ENCODE measurements at places on chromosomes 1 and 21.

DNA sequence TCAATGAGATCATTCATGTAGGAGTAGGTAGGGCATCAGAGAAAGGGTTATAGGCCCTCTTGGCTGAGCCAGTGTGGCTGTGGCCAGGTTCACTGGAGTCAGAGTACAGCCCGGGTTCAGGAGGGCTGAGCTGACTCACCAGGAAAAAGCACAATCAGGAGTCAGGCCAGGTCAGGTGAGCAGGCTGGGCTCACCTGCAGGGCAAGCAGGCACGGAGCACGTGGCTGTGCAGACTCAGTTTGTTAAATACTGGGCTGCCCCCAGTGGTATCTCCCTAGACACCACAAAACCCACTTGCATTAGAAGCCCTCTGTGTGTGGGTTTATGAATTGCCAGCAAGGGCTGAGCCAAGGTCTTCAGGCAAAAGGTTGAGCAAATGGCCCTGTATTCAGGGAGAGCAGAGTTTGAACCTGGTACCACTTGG is 122.1 kb upstream of the SERBP1 start:
- no peak for DNase-seq

GRCh38 chr1:194309697-194310096 is 1123.3 kb upstream of the B3GALT2 start:
- no peak for DNase-seq

DNA sequence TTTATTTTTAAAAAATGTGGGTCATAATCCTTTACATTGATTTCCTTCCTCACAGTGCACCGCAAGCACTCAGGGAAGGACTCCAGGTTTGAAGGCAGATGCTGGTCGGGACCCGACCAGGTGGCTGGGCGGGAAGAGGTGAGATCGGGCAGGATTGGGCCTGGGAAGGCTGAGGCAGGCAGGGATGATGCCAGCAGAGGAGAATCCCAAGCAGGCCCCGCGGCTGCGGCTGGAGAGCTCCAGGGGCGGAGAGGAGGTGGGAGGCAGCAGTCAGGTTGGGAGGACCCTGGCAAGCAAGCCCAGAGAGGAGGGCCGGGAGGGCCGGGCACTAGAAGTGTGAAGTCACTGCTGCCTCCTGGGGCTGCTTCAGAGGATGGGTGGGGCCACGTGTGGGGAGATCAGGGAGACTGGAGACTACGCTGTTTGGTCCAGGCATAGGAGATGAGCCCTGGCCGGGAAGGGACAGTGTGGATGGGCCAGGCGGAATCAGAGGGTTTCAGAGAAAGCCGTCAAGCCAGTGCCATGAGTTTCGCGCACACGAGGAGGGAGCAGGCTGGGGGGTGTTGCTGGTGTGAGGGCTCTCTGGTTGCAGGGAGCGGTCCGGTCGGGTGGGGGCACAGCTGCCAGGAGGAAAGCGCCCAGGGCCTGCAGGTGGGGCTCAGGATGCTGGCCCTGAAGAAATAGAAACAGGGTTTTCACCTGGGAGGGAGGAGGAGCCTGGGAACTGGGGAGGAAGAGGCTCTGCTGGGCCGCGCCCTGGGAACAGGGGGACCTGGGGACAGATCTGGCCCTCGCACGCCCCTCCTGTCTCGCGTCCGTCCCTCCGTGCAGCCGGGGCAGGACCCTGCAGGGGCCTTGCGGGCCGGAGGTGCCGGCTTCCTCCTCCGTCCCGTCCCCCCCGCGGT is 888 bp upstream of the COL18A1 start:
- no peak for DNase-seq

DNA sequence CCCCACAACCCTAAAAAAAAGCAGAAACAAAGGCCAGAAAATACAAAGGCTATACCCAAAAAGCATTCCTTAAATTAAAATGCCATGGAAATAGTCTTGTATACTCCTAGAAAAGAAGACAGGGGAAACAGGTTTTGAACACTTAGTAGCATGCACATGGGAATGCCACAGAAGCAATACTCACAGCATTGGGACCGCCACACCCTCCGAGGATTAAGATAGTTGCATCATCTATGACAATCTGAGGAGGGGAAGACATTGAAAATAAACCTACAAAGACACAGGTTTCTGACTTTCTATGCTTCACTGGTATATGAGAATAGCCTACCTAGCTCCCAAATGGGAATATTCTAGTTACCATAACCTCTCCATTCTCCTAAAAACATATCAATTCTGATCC is 15.9 kb upstream of the CPLANE2 start:
- DNase-seq: no peak

DNA sequence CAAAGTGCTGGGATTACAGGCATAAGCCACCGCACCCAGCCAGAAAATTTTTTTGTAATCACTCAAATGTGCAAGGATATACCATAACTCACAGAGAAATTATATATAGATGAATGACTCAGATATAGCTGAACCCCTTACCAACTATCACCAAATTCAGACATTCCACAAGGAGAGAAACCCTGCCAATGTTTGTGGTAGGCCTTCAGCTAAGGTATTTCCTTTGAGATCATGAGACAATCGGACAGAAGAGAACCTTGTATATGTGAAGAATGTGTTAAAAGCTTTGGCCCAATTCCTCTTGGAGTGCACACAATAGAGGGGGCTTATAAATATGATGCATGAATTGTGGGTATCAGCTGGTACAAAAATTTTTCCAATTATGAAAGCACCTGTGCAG is 50.7 kb downstream of the ZNF684 start:
- no peak for DNase-seq

- DNase-seq: no peak
These were observed 6.7 kb downstream of the CRP start for GRCh38 chr1:159707472-159708260.

GRCh38 chr1:41576620-41577019 is 92.1 kb upstream of the EDN2 start:
- no peak for DNase-seq

- no peak for DNase-seq
These were observed 22.9 kb upstream of the CYYR1 start for GRCh38 chr21:26595971-26596370.

- DNase-seq: peak; percentile 53
These were observed 29.5 kb downstream of the LDLRAP1 start for GRCh38 chr1:25572708-25573590.

- DNase-seq: no peak
These were observed 16.7 kb upstream of the ZYG11A start for GRCh38 chr1:52825868-52826267.

GRCh38 chr1:81912383-81912782 is 111.6 kb downstream of the ADGRL2 start:
- no peak for DNase-seq

- DNase-seq: no peak
These were observed 6.1 kb upstream of the ADAM15 start for GRCh38 chr1:155044812-155045657.

- DNase-seq: no peak
These were observed 29.1 kb downstream of the SKI start for GRCh38 chr1:2257245-2257627.

GRCh38 chr21:33762803-33763581 is 120.7 kb downstream of the ITSN1 start:
- DNase-seq: no peak

DNA sequence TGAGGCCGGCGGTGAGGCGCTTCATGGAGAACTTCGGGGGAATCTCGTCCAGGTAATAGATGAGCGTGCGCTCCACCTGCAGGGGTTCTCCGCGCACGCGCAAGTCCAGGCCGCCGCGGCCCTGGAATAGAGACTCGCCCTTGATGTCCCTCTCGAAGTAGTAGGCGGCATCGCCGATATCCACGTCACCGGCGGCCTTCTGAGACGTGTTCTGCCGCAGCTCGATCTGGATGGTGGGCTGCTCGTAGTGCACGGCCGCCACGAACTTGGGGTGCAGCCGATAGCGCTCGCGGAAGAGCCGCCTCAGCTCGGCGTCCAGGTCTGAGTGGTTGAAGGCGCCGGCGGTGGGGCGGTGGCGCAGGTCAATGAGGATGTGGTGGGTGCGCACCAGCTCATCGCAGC is 726 bp downstream of the TACSTD2 start:
- DNase-seq: no peak
